Activated CD4-positive, CD25-positive, alpha-beta regulatory T cell treated with anti-CD3 and anti-CD28 coated beads, Interleukin-2, amount 50 U/mL, for 24 hours (primary cell): ENCODE measurements at places on chromosomes 3 and 15.

DNA sequence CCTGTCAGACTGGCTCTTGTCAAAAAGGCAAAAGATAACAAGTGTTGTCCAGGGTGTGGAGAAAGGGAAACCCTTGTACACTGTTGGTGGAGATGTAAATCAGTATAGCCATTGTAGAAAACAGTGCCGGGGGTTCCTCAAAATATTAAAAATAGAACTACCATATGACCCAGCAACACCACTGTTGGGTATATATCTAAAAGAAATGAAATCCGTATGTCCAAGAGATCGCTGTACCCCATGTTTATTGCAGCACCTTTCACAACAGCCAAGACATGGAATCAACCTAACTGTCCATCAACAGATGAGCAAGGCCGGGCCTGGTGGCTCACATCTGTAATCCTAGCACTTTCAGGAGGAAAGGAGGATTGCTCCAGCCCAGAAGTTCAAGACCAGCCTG is 6.2 kb downstream of the CYFIP1 start:
- ATAC-seq, result no peak

DNA sequence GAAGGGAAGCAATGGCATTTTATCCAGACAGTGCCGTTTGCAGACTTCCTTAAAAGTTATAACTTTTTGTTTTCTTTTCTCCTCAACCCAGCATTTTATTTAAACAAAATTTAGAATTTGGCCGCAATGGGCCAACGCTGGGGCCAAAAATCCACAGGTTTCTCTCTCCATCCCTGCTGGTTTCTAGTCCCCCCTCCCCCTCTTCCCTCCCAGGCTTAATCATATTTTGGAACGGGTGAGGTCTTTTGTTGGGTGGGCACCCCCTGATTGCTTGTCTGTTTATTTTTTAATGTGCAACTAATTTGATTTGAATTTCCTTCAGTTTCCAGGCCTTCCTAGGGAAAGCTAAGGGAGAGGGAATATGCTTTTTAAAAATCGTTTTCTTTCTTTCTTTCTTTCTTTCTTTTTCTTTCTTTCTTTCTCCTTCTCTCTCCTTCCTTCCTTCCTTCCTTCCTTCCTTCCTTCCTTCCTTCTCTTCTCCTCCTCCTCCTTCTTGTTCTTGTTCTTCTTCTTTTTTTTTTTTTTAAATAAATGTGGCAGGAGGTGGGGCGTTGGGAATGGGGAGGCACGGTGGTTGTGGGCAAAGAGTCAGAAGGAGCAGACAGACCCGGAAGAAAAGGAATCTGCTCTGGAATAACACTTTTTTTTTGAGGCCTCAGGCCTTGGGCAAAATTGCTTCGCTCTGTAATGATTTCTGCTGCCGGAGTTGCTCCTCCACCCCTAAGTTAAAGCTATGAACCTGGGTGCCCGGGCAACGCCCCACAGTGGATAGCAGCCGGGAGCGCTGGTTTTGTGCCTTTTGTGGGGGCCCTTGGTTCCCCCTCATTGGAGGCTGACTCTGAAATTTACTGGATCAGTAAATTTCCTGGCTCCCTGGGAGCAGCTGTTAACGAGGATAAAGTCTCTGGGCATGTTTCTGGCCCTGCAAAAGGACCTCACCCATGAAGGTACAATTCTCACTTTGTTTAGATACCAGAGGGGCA is 1.9 kb downstream of the FNDC3B start:
- no peak for ATAC-seq

- ATAC-seq, result no peak
Observed at GRCh38 chr3:181418233-181418632, 293.5 kb upstream of the SOX2 start.

DNA sequence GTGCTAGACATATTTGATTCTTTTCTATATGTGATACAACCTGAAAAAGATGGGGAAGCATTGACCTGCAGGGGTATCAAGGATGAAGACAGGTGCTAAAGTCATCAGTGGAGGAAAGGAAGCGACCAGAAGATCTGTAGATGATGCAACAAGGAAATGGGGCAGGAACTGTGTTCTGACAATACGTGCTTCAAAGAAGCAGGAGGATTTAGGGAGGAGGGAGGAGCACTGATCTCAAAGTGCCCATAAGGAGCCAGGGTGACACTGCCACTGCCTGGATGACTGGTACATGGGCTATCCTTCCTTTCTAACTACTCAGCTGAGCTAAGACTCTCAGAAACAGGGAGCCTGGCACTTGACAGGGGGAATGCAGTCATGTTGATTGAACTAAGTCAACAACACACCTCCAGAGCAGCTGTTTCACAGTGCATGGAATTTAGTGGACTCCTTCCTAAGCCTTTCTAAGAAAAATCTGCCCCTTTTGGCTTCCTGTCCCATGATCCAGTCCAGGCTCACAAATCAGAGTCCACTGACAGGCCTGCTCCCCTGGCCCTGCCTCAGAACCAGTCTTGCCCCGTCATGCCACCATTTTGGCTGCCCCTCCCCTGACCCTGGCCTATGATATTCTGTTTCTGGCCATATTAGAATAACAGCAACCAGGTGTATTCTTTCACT is 12.0 kb downstream of the LYSMD4 start:
- no peak for ATAC-seq

- ATAC-seq, result no peak
Observed at GRCh38 chr3:30810625-30811024, 83.8 kb downstream of the GADL1 start.

DNA sequence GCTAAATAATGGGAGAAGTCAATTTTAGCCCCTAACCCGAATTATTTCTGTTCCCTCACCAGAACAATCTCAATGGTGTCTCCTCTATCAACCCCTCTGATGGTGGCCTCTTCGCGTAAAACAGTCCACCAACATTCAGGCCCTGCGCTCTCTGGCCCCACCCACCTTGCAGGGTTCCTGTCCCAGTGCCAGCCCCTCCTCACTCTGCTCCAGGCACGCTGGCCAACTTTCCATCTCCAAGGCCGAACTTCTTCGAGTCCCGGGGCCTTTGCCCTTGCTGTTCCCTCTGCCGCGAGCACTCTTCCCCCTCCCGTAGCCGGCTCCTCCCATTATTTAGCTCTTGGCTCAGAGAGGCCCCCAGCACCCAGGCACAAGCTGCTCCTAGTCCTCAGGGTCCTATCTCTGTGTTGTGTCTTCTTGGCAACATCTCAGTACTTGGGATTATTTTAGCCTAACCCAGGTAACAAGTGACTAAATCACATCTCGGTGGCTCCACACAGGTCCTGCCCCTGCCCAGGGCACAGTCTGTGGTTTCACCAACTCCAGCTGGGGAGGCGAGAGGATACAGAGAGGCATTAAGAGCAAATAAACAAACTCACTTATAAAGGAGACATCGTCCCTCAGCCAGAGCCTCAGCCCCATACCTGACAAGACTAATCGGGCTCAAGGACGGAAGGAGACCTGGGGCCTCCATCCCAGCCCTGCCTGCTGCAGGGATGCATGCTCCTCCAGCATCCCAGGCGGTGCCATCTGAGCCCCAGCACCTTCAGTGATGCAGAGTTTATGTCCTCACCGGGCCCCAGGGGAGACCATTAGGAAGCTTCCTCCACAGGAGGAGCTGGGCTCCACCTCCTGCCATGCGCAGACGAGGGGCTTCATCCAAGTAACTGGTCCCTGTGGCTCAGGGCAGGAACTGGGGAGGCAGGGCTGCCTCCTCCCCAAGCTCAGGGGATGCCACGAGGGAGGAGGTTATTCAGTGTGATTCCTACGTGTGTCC is 19.7 kb upstream of the IQSEC1 start:
- no peak for ATAC-seq

DNA sequence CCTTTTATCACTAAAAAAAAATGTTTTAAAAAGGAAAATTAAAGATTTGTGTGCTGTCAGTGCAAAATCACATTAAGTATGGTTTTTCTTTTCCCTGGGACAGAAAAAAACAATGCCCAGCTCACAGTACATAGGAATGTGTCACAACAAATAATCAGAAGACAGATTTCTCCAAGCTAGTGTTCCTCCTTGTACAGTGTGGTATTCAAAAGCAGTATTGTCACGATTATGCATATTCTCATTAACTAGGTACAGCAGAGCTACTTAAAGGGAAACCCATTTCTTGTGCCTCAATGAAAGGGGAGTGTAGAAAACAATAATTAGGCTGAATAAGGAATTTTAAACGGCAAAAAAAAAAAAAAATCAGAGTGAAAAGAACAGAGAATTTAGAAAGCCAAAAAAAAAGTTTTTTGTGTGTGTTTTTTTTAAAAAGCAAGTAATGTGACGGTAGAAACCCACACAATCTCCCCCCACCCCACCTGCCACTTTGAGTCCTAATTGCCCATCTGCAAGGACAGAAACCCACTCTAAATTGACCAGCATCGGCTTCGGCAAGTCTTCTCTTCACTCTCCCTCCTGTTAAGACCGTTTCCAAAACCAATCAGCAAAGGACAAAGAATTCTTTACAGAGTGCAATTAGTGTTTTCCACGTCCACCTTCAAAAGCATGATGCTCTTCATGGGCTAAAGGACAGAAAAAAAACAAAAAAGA is 41.0 kb downstream of the EIF4E3 start:
- no peak for ATAC-seq

DNA sequence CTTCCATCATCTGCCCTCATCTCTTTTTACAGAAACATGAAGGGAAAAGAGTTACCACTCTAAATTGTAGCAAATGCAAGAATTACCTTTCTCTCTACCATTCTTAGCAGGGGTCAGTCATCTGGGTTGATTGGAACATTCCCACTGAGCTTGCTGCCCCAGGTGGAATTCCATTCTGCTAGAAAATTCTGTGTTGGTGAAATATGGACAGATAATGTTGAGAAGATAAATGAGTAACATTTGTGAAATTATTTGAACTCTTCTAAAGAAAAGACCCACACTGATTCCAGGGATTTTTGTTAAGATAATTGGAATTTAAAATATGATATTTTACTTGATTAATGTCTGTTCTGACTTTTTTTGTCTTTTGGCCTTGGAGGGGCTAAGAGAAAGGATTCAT is 11.0 kb upstream of the CPA3 start:
- no peak for ATAC-seq

DNA sequence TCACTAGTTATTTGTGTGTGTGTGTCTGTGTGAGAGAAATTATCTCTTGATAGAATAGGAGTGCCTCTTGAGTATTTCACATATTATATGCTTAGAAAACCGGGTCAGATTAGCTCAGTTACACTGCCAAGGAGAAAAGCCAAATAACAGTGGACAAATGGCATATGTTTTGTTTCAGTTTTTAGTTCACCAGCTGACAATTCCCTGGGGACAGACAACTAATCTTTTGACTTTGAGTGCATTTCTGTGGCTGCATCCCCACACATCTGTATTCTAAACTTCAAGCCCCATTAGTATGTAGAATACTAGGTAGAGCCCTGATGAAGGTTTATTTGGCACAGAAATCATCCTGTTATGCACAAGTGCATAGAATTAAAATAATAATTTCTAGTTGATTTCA is 227.7 kb upstream of the CNTN3 start:
- no peak for ATAC-seq

DNA sequence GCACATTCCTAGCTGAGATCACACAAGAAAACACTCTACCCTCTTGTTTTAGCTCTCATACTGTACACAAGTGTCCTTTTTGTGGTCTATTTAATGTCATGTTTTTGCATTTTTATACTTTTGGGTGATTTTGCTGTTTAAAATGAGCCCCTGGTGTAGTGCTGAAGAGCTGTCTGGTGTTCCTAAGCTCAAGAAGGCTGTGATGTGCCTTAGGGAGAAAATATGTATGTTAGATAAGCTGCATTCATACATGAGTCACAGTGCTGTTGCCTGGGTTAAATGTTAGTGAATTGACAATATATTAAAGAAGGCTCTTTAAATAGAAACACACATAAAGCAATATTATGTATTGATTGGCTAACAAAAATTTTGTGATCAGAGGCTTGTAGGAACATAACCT is 387.4 kb upstream of the C2CD4B start:
- ATAC-seq, result no peak

DNA sequence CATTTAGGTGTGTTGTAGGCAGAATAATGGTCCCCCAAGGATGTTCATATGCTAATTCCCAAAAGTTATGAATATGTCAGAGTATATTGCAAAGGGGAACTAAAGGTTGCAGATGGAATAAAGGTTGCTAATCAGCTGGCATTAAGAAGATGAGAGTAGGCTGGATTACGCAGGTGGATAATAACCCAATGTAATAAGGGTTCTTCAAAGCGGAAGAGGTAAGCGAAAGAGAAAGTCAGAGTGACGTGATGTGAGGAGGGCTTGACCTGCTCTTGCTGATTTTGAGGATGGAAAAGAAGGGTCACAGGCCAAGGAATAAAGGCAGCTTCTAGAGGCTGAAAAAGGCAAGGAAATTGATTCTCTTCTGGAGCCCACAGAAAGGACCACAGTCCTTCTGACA is 104.0 kb downstream of the STRIT1 start:
- ATAC-seq, result no peak

DNA sequence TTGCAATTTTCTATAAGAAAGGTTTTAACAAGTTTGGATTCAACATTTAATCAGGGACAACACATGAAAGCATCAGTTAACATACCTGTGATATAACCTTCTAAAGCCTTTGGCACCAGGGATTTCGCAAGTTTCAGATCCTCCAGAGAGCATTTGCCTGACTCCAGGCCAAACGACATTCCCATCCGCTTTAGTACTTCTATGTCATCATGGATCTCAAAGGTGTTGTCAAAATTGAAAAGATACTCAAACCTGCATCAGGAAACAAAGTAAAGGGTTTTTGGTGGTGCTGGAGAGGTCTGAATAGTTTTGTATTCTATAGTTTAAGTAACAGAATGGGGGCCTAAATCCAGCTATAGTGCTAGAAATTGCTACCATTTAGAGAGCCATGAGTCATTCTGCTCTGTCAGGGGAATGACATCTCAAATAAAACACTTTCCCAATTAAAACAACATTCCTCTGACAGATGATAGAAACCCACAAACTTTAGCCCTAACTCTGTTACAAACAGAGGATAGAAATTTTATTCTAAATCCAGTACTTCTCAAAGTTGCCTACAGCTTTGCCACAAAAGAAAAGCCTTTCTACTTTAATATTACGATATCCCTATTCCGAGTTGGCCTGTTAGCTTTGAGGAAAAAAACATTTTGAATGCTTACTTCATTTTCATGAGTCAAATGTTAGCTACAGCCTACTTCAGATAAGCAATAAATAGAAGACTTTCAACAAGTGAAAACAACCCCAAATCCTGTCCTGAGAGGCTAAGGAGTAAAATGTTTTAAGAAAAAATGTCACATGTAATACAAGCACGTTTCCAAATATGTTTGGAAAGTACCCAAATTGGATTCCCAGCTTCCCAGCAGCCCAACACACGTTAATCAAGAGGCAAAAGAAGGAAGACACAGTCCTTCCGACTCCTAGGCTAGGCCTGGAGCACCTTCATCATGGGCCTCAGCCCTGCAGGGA is 83.4 kb downstream of the ATP1B3 start:
- no peak for ATAC-seq

DNA sequence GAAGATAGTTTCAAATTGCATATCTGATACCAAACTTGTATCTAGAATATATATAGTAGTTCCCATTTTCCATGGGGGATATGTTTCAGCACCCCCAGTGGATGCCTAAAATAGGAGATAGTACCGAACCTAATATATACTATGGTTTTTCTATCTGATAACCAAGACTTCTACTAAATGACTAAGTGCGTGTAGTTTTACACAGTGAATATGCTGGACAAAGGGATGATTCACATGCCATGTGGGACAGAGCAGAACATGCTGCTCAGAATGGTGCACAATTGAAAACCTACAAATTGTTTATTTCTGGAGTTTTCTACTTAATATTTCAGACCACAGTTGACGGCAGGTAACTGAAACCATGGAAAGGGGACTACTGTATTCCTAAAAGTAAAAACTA is 73.4 kb upstream of the TP63 start:
- no peak for ATAC-seq
